ENCODE measurements at places on chromosomes 12 and 14. TPM values are rescaled to one million over a fixed set of nuclear protein-coding genes. Genes with fewer than 3 reads are reported as not detected.

ASPG gene
- 2.9 TPM for total RNA-seq

HOXC5 gene
- not detected for total RNA-seq

LHX5 gene
- total RNA-seq, result 0.85 TPM

LMO3 gene
- 10.9 TPM for total RNA-seq

USP44 gene
- total RNA-seq, result 142 TPM

B4GALNT3 gene
- total RNA-seq, result 10.9 TPM

RIN3 gene
- 0.76 TPM for total RNA-seq

CD4 gene
- total RNA-seq, result 0.81 TPM

TAS2R14 gene
- total RNA-seq, result 0.10 TPM

TAS2R43 gene
- total RNA-seq, result 0.33 TPM

CDC42BPB gene
- total RNA-seq, result 56.1 TPM

All from H7 (cell line).